Psoas muscle (tissue), 8 donors: ENCODE measurements at places on chromosomes 12 and 14.

GRCh38 chr14:48398675-48399282, 723.4 kb upstream of the MDGA2 start:
- no peak for DNase-seq

DNA sequence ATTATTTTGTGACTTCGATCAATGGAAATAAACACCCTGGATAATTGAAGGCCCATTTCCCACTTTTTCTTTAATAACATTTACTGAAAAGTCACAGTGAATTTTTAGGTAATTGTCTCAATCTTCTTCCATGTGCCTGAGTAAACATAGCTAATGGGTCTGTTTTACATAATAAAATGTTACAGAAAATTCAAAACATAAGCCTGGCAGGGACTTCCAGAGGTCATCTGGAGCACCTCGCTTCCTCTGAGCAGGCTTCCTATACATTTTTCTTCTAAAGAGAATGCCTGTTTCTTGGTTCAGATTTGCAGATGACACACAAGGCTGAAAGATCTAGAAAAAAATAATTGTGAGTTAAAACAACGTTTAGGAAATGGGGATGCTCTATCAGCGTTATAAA, 183.8 kb upstream of the PDE3A start:
- no peak for DNase-seq

DNA sequence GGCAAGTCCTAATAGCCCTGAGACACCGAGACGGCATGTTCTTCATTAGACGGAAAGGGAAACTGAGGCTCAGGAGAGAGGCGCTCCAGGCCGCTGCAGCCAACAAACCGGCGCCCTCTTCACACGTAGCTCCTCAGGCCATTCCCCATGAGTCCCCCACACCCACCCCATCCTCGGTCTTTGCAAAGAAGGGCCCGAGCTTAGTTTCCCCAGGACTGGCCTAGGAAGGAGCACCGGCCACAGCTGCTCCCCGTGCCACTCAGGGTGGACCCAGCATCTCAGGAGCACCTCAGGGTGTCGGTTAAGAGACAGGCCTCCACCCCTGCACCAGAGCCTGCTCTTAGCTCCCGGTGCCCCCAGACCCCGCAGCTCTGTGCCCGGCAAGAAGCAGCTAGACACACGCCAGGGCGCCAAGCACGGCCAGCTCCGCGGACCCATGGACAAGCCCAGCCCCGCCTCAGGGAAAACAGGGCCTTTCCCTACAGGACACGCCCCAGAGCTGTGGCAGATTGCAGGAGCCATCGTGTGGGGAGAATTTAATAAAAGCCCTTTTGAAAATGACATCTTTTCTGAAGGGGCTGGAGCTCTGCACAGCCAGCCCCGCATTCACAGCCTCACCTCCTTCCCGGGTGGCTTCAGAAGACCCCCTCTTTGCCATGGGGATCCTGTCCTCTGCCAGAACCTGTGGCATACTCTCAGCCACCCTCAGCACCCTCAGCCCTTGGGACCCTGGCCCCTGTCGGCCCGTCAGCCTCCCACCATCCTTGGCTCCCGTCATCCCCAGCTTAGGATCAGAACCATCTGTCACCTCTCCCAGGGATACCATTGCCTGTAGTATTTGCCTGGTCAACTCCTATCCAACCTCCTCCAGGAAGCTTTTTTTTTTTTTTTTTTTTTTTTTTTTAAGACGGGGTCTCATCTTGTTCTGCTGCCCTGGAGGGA, 59.7 kb downstream of the LGMN start:
- no peak for DNase-seq

DNA sequence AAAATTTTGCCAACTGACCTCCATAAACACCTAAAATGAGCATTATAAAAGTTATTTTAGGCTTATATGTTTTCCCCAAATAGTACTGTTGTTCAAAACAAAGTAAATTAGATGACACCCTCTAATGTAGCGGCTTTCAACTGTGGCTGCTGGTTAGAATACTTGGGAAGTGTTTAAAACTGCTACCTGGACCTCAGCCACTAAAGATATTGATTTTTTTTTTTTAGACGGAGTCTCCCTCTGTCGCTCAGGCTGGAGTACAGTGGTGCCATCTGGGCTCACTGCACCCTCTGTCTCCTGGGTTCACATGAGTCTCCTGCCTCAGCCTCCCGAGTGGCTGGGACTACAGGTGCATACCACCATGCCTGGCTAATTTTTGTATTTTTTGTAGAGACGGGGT, 16.2 kb downstream of the PRORP start:
- no peak for DNase-seq

- DNase-seq, result no peak
Observed at GRCh38 chr12:59088673-59089072, 168.4 kb upstream of the LRIG3 start.

- peak; percentile 23 for DNase-seq
Observed at GRCh38 chr12:109741286-109741969, 27.8 kb downstream of the FAM222A start.

- peak; percentile 47 for DNase-seq
Observed at GRCh38 chr14:50928002-50928635, 16.2 kb downstream of the PYGL start.

GRCh38 chr14:60178820-60179219, 13.6 kb upstream of the DHRS7 start:
- DNase-seq, result no peak

GRCh38 chr14:102333795-102334705, 14.5 kb downstream of the ZNF839 start:
- DNase-seq, result no peak

DNA sequence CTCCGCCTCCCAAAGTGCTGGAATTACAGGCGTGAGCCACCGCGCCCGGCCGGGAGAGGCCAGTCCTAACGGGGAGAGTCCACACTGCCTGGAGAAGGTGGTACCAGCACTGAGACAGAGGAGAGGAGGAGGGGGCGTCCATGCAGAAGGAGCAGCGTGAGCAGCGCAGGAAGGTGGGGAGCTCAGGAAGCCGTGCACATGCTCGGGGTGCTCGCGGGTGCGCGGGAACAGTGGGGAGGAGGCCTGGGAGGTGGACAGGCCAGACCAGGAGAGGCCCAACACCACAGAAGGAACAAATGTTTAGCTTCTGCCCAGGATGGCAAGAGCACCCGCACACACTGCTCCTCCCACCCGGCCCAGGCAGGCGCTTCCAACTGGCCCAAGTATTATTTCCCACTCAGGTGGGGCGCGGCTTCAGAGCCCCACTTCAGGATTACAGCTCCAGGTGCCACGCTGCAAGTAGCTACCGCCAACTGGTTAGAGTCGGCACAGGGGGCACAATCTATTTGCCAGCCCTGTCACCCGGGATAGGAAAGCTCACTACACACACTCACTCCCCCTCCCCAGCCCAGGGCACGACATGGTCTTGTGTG, 80.8 kb upstream of the BCL11B start:
- no peak for DNase-seq

DNA sequence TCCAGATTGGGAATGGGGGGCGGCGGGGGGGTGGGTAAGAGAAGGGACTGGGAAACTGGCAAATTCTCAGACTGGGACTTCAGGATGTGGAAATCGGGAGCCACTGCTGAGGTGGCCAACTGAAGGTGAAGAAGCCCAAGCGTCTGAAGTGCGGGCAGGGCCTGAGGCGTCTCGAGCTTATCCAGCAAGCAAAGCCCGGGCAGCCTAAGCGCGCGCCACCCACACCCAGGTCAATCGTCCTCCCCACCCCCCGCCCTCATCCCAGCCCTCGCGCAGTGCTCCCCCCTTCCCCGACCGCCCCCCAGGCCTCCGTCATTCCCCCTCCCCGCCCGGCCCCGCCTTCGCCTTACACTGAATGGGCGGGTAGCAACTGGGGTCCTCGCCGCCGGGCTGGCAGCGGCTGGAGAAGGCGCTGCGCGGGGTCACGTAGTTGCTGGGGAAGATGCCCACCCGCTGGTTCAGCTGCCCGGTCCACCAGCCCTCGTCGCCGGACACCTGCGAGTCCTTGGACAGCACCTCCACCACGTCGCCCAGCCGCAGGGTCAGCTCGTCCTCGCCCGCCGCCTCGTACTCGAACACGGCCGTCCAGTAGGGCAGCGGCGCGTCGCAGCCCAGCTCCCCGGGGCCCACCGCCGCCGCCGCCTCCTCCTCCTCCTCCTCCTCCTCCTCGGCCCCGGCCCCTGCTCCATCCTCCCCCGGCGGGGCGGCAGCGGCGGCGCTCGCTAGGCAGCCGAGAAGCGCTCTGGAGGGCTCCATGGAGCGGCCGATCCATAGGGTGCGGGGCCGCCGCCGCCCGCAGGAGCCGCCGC, 693 bp downstream of the MAP3K9 start:
- DNase-seq, result peak; percentile 23

- no peak for DNase-seq
Observed at GRCh38 chr12:24997496-24997895, 48.6 kb upstream of the BCAT1 start.

GRCh38 chr14:63318835-63319234, at the start of gene GPHB5:
GPHB5 (minus strand) TSS chr14:63318935; CDS start chr14:63317849, 1,086 bp downstream.
- DNase-seq, result no peak

DNA sequence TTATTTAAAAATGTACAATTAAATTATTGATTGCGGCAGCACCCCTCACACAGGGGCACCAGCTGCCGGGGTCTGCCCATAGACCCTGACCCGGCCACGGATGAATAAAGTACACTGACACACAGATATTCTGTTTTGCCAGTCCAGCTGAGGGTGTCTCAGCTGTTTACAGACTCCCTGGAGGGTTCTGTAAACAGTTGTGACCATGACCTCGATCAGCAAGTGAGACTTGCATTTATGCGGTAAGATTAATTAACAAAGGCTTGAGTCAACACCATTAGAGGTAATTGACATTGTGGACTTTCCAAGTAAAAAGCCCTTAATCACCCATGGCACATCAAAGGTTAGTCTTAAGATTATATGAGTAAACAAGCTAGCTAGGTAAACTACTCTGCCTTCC, 94.3 kb downstream of the FUT8 start:
- DNase-seq, result no peak

DNA sequence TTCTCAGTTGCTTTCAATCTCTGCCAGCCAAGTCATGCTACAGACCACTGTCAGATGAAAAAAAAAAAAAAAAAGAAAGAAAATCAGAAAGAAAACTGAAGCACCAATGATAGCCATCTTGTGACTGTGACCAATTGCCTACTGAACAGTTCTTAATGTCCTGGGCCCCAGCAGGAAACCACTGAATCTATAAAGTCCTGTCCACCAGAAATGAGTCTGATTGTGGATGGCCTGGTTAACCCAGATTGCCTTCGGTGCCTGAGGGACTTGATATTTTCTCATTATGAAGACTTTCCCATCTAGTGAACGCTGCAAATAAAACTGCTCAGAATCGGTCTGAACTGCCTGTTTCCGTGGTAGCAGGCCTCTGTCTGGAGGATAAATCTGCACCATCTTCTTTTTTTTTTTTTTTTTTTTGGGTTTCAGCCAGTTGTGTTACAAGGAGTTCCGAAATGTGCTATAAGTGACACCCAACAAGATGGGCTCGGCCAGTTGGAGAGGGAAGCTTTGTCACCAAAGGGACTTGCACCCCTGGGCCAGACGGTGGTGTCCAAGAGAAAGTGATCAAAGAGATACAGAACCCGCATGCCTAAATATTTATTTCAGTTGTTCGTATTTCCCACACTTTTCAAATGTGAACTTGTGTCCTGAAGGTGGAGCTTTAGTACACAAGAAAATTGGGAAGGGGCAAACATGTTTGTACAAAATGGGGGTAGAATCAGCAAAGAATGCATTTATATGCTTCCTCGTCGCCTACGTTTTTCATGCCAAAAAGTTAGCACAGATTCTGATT, 3.0 kb upstream of the PLXNC1 start:
- DNase-seq, result no peak

DNA sequence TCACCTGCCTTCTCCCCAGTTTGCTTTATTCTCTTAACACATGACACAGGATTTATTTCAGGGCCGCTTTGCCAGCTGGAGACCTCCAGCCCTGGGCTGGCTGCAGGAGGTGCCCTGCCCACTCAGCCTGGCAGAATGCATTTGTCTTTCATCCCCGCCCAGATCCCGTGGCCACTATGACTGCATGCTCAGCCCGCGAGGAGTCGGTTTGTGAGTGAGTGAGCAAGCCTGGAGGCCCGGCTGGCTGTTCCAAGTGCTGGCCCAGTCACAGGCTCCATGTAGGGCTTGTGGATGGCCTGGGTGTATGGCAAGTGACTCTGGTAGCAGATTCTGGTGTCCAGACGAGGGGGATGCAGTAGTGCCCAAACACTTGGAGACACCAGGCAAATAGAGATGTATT, 2.1 kb downstream of the TDP1 start:
- no peak for DNase-seq

GRCh38 chr12:105204916-105205315, 31.1 kb downstream of the APPL2 start:
- no peak for DNase-seq

DNA sequence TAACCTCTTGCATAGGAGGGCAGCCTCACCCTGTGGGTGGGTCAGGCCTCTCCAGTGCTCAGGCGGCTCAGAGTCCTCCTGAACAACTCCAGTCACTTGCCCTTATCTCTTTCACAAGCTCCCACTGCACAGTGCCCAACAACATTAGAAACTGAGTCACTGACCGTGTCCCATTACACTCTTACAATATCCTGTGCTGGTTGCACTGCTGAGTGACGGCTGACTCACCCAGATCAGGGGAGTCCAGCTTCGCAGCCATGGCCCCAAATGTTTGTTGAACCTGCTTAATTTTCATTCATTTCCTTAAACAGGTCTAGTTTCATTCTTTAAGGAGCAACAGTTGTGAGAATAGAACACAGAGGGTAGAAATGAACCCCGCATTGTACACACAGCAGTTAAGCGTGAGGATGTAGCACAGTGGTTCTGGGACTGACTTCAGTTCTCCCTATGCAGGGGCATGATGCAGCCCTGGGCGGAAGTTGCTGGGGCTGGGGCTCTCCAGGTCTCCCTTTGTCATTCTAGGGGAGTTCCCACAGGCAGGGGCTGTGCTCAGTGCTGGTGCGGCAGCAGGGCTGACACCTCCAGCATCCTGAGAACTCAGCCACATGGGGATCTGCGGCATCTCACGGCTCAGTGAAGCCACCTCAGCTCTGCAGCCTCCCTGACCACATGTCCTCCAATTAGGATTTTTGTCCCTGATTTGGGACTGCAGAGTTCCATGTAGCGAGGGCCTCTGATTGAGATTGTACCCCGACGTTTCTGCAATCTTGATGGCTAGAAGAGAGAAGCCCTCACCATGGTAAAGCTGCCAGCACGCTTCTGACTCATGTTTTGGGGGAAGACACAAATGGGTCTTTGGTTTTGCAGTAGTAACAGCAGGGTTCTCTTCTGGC, 16.1 kb downstream of the GPR68 start:
- DNase-seq, result no peak

DNA sequence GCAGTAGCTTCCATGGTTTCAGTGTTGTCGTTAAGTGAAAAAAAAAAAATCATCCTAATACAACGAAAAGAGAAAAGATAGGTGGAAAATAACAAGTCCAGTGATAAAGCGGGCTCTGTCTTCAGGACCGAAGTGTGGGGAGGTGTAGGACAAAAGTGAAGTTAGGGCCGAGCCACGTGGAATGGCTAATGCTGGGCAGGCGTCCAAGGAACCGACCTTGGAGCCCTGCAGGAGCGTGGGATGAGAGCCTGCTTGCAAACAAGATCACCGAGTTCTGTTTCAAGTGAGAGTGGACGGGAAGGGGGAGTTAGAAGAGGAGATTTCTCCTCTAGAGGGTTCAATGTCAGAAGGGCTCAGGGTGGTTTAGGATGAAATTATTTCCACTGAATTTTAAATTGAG, 22.2 kb downstream of the A2ML1 start:
- DNase-seq, result peak; percentile 37

GRCh38 chr14:57293866-57294837, 25.4 kb downstream of the AP5M1 start:
- DNase-seq, result no peak
